Skeletal muscle cell (primary cell): ENCODE measurements at places on chromosomes 13 and 19.

- DNase-seq: no peak
These were observed 79.4 kb downstream of the SPACA7 start for GRCh38 chr13:112455476-112456059.

GRCh38 chr13:90551253-90551652, 796.2 kb upstream of the MIR17HG start:
- no peak for DNase-seq

- DNase-seq: no peak
These were observed 728.4 kb downstream of the SLITRK1 start for GRCh38 chr13:83153848-83154247.

GRCh38 chr19:40801426-40802299, 2.7 kb downstream of the EGLN2 start:
- no peak for DNase-seq

DNA sequence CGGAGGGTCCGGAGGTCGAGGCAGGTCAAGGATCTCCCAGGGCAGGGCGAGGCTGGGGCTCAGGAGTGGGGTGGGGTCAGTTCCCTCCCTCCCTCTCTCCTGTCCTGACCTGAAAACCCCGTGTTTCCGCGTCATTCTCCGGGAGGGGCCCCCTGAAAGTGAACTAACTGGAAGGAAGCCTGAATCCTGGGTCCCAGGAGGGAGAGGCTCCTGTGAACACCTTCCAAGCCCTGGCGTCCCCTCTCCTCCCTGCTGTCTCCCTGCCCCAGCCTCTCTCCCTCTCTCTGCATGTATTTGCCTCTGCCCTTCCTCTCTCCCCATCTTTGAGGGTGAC, 741 bp upstream of the CADM4 start:
- DNase-seq: no peak

DNA sequence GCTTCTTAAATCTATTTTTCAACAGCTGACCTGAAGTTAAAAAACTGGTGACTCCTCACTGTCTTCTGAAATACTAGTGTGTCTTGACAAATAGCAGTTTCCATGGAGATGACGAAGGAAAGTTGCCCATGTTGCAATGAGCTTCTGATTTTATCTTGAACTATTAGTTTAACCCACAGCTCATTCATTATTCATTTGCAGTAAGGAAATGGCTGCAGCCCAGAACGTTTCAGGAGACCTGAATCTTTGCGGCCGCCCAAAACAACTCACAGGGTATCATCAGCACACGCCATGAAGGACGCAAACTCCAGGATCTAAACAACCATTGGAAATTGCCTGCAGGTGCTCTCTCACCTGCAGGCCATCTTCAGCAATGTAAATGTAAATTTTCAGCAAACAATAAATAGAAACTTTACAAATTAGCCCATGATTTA, 142.5 kb downstream of the DCLK1 start:
- no peak for DNase-seq

- no peak for DNase-seq
These were observed 141.6 kb downstream of the SHISA2 start for GRCh38 chr13:25910243-25910642.

DNA sequence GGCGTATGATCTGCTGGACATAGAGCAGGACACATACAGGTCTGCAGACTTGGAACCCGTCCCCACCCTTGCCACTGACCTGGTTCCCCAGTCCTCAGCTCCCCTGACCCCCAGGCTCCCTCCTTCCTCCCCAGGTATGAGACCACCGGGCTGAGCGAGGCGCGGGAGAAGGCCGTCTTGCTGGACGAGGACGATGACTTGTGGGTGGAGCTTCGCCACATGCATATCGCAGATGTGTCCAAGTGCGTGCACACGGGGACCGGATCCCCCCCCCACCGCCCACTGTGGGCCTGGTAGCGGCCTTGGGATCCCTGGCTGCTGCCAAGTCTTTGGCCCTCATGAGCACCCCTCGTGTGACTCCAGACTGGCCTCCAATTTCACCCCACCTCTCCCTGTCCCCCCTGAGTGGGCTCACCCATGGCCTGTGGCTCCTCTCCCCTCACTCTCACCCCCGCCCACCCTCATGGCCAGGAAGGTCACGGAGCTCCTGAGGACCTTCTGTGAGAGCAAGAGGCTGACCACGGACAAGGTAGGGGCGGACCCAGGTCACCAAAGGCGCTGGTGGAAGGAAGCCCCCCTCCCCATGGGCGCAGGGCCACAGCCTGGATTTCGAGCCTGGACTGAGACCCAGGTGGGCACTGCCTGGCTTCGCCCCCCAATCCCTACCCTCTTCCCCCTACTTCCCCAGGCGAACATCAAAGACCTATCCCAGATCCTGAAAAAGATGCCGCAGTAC, 5.6 kb downstream of the STXBP2 start:
- DNase-seq: no peak

GRCh38 chr13:83325125-83325853, 557.0 kb downstream of the SLITRK1 start:
- peak; percentile 65 for DNase-seq

DNA sequence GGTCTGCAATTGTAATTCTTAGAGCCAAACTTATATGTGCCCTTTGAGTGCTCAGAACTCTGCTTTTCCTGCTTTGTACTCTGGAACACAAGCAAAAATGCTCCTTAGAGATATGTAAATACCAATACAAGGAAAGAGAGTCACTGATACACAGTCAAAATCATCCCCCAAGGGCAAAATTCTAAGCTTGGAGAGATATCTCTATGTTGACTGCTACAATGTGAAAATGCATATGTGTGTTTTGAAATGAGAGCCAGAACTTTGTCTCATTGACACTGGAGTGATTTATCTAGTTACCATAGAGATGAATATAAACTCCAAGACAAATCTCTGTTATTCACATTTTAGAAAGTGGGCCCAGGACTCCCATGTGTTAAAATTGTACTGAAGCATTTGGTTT, 494.8 kb upstream of the SLITRK1 start:
- DNase-seq: no peak

DNA sequence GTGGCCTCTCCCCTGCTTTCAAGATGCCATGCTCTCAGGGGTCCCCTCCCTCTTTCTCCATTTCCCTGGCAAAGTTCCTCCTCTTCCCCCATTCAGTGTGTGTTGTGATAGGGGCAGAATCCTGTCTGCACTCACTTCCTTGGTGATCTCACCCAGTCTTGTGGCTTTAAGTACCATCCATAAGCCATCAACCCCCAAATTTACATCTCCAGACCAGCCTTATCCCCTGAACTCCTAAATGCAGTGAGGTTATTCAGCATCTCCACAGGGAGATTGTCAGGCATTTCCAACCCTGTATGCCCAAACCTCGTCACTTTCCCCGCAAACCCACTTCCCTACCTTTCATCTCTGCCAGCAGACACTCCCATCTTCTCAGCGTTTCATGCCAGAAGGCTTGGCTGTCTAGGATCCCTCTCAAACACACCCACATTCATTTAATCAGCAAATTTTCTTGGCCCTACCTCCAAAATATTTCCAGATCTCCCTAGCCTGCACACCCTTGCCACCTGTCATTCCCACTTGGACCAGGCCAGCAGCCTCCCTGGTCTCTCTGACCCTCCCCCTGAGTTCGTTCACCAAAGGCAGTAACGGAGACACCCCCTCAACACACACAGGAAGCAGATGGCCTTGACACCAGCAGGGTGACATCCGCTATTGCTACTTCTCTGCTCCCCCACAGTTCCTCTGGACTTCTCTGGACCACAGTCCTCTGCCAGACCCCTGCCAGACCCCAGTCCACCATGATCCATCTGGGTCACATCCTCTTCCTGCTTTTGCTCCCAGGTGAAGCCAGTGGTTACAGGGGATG, at the start of gene HCST:
Gene HCST (plus strand): TSS at position 676 of the 808 bp plus-strand sequence. CDS start 65 bp downstream, at position 741.
- no peak for DNase-seq

DNA sequence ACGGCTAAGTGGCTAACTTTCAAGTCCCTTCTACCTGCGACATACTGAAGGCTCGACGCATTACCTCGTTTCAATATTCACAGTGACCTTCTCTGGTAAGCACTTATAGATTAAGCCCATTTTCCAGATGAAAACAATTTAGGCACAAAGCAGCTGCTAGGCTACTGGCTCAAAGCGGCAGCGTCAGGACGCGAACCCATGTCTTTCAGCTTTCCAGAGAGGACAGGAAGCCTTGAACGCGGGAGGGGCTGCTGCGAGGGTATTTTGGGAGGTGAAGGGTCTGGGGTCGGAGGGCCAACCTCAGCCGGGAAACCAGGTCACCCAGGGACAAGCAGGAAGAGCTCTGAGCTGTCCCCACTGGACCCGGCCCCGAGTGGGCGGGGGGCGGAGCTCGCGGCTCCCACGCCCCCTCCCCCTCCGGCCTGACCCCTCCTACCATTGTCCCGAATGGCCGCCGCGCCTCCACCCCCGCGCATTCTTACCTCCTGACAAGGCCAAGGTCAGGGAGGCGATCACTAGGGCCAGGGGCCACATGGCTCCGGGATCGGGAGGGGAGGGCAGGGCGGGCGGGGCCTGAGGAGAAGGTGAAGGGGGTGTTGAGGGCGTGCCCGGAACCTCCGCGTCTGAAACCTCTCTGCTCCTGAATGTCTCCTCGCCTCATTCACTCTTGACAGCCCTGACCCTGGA, at the start of gene KLK13:
Gene KLK13 (minus strand): TSS at position 559 of the 687 bp plus-strand sequence. CDS start 25 bp downstream, at position 534.
- DNase-seq: no peak

GRCh38 chr19:37413313-37414084, 42.6 kb downstream of the ZNF527 start:
- no peak for DNase-seq

- peak; percentile 74 for DNase-seq
These were observed 420 bp downstream of the ECH1 start for GRCh38 chr19:38831142-38831605.

DNA sequence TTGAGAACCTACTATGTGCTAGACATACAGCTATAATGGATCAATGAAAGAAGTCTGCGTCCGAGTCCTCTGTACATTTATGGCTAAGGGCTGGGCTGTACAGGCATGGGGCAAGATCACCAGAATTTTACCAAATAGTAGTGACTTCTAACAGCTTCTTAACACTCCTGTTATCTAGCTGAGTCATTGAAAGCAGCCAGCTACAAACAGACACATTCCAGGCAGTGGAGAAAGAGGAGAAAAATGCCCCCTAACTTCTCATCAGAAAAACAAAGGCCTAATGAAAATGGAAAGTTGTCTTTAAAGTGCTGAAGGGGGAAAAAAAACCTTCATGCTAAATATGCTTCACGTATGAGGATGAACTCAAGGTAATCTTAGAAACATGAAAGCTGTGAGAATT, 14.3 kb upstream of the ZNF667 start:
- no peak for DNase-seq

- no peak for DNase-seq
These were observed 148.1 kb downstream of the VWA8 start for GRCh38 chr13:41812851-41813250.

- no peak for DNase-seq
These were observed 19.6 kb downstream of the GPR183 start for GRCh38 chr13:99287551-99287950.

DNA sequence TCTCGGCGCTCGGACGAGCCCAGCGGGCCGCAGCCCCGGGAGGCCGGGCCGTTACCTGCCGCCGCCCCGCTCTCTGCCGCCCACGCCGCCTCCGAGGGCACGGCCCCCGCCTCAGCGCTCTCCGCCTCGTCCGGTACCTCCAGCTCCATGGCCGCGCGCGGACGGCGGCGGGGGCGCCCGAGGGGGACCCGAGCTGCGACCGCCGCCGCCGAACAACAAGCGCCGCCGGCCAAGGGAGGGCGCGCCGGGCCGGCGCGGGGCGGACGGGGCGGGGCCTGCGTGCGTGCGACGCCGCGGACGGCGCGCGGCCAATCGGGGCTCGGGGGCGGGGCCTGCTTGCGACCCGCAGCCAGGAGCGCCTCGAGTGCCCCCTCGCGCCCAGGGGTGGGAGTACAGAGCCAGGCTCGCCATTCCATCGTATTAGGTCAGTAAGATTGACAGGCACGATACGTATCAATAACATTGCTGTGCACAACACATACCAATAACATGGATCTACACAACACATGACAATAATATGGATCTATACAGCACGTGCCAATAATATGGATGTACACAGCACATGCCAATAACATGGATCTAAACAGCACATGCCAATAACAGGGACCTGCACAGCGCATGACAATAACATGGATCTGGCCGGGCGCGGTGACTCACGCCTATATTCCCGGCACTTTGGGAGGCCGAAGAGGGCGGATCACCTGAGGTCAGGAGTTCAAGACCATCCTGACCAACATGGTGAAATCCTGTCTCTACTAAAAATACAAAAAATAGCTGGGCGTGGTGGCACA, at the start of gene PIP5K1C:
Gene PIP5K1C (minus strand): TSS at position 227 of the 791 bp plus-strand sequence. CDS start 78 bp downstream, at position 149.
- peak; percentile 29 for DNase-seq

GRCh38 chr13:81498969-81499368, 1158.0 kb upstream of the SPRY2 start:
- DNase-seq: no peak

DNA sequence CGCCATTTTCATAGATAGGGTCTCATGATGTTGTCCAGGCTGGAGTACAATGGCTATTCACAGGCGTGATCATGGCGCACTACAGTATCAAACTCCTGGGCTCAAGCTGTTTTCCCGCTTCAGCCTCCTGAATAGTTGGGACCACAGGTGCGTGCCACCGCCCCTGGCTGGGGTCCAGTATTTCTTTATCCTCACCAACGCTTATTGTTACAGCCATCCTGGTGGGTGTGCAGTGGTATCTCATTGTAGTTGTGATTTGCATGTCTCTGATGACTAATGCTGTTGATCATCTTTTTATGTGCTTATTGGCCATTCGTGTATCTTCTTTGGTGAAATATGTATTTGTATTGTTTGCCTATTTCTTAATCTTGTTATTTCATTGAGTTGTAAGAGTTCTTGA, 49.0 kb downstream of the SIPA1L3 start:
- no peak for DNase-seq

DNA sequence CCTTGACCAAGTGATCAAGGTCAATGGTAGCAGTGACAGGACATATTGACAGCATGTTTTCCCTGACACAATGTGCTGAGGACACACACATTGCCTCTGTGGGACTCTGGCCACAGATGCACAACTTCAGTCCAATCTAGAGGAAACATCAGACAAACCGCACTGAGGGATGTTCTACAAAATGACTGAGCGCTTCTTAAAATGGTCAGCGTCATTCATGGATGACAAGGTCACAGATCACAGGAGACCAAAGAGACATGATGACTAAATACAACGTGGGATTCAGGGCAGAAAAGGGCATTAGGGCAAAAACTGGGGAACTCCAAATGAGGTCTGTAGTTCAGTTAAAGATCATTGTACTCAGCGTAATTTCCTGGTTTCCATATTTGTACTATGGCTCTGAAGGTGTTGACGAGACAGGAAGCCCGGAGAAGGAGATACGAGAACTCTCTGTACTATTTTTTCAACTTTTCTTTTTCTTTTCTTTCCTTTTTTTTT, 20.6 kb downstream of the PBX4 start:
- no peak for DNase-seq

GRCh38 chr13:78239714-78240113, 321.1 kb upstream of the EDNRB start:
- no peak for DNase-seq

- DNase-seq: no peak
These were observed 13.6 kb upstream of the GPI start for GRCh38 chr19:34351382-34351826.
